ENCODE measurements at places on chromosomes 5 and 9.

- DNase-seq: no peak
These were observed 172.6 kb downstream of the RGS3 start for GRCh38 chr9:113636165-113636564.

GRCh38 chr5:122965111-122965510 lies 71.4 kb downstream of the PPIC start:
- no peak for DNase-seq

DNA sequence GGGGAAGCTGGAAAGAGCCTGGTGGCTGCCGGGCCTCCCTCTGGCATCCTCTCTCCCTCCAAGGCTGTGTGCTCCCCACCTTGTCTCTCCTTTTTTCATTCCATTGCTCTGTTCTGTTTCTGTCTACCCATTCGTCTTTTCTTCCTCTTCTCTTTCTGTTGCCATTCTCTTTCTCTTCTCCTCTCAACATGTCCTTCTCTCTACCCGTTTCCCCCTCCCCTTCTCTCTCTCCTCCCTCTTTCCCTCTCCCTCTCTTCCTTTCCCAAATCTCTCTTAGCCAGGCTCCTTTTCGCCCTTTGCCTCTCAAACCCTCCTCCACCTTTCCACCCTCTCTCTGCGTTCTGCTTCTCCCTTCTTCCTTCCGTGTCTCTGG lies 19.4 kb upstream of the KCNIP1 start:
- no peak for DNase-seq

- peak; percentile 46 for DNase-seq
These were observed 54.5 kb upstream of the FST start for GRCh38 chr5:53425687-53426511.

DNA sequence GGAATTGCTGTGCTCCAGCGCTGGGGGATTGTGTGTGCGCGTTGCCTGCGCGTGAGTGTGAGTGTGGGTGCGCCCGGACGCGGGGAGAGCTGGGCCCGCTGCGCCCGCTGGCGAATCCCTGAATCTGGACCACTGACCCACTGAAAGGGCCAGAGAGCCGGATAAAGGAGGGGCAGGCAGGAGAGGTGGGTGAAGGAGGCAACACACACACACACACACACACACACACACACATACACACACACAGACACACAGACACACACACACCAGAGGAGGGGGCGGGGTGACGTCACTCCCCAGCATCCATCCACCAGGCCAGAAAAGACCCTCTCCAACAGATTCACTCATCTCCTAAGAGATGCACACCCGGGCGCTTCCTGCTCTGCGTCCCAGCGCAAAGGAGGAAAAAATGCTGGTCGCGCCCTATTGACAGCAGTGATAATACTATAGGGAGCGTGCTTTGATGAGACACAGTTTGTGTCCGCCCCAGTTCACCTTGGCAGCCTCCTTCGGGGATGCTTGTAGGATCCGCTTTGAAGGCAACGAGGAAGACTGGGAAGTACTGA lies 1059.1 kb upstream of the DMAC1 start:
- DNase-seq: no peak

DNA sequence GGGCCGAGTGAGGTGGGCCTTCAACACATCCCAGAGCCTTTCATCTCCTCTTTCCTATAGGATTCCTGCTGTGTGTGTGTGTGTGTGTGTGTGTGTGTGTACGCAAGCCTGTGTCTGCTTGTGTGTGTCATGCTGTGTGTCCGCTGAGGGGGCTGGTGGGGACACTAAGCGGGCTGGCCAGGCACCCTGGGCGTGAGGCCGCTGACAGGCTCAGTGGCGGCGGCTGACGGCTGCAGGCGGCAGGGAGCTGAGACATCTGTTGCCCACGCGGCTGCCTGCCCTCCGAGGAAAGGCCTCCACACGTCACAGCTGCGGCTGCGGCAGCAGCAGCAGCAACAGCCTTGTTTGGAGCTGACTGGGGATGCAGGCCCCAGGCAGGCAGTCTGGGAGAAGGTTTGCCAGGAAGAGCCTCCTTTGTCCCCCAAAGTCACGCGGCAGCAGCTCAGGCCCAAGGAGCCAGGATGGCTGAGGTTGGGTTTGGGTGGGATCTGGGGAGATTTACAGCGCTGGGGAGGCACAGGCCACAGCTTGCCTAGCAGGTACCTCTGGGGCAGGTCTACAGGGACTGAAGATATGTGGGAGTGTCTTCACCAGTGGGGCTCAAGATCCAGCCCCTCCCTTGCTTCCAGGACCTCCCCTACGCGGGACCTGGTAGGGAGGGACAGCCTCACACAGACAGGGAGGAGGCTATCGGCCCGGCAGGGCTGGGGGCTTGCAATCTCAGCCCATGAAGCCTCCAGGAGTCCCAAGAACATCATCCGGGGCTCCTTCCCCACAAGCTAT lies 1.8 kb downstream of the PDLIM4 start:
- no peak for DNase-seq

DNA sequence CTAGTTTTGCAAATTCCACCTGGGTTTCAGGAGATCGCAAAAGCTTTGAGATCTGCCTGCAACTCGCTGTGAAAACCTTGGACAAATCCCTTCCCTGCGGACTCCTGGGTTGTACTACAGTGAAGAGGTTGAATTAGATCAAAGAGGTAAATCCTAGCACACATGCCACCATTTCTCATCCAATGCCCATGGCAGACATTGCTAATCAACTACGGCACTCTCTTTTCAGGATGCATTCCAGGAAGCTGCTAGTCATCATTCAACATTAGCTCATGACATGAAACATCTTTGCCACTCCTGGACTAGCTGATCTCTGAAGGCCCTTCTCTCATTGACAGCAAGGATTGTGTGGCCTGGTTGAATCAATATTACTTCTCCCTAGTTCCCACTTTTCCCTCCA lies 46.1 kb downstream of the PCDH1 start:
- DNase-seq: no peak

DNA sequence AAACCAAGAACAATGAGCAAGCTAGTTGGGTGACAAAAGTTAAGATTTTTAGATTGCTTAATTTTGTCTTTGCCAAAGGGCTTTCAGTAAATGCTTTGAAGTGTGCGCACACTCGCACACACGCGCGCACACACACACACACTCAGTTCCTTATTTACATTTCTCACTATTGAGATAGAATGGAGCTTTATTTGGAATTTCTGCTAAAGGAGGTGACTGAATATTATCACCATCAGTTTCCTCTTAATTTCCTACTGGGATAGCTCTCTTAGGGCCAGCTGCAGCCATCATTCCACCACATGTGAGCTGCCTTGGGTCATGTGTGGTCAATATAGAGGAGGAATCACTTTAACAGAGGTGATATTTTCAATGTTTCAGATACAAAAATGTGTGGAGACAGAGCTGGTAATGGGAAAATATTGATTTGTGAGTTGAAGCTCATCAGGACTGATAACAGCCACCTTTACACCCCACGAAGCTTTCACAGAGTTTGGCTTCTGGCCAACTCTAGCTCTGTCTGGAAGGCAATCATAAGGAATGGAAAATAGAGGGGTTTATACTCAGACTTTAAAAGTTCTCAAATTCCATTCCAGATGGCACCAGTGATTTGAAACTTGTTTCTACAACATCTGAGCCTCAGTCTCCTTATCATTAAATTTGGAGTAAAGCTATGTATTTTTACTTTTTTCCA lies 99.9 kb downstream of the MACIR start:
- no peak for DNase-seq

DNA sequence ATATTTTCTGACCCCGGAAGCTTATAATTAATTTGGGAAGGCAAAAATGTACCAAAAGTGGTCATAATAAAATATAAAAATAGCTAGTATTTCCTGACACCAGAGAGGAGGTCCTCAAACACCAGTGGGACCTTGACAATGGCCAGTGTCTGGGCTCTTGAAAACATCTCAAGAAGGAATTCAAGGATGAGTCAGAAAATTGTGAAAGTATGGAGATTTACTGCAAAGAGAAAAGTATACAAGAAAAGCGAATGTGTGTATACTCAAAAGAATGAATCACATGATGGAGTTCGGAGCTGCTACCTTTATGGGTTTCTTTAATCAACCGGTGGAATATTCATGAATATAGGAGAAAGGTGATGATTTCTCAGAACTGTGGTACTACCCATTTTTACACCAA lies 1709.0 kb upstream of the WWC1 start:
- DNase-seq: no peak

GRCh38 chr5:177509991-177510566 lies 453 bp upstream of the DOK3 start:
- no peak for DNase-seq

- no peak for DNase-seq
These were observed 36.2 kb downstream of the IRF1 start for GRCh38 chr5:132454361-132454760.

DNA sequence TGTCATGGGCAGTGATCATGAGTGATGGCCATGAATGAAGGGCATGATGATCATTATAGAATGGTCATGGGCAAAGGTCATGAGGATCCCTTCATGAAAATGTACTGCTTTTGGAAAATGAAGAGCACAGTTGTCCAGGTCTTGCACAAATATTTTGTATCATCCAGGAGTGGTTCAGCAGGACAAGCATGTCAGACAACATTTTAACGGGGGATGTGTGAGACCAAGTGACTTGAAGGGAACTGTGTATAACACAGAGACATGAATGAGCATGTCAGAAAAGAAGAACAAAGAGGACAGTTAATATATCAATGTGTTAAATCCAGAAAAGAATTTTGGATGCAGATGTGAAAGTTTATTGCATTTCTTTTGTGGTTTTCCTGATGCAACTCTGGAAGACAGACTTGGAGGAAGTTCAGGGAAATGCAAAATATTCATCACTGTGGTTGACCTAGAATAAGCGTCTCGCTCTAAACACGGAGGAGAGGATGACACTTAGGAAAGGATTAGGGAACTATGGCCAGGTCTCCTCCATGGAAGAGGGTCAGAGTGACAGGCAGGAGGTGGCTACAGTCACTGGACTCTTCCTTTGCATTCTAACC lies 116.1 kb upstream of the IRX4 start:
- no peak for DNase-seq

DNA sequence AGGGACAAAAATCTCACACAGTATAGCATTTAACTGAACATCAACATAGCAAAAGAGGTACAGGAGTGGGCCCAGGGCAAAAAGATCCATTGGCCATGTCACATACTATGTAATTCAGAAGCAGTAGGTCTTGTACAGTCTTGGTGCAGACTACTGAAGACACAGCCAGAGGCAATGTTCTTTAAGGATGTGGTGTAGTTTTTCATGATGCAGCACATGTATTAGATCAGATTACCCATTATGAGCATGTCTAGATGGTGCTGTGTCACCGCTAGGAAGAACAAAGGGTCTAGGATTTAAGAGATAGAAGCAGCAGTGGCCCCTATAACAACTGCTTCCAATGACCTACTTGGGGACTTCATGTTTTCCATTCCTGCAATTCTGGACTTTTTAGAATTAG lies 610.4 kb upstream of the MEF2C start:
- DNase-seq: peak; percentile 17

- peak; percentile 40 for DNase-seq
These were observed 47.4 kb upstream of the BARX1 start for GRCh38 chr9:94002316-94003140.

GRCh38 chr9:76530458-76531110 lies 71.6 kb downstream of the GCNT1 start:
- peak; percentile 50 for DNase-seq

GRCh38 chr5:69368458-69369339 lies 621 bp downstream of the AK6 start:
- DNase-seq: no peak

DNA sequence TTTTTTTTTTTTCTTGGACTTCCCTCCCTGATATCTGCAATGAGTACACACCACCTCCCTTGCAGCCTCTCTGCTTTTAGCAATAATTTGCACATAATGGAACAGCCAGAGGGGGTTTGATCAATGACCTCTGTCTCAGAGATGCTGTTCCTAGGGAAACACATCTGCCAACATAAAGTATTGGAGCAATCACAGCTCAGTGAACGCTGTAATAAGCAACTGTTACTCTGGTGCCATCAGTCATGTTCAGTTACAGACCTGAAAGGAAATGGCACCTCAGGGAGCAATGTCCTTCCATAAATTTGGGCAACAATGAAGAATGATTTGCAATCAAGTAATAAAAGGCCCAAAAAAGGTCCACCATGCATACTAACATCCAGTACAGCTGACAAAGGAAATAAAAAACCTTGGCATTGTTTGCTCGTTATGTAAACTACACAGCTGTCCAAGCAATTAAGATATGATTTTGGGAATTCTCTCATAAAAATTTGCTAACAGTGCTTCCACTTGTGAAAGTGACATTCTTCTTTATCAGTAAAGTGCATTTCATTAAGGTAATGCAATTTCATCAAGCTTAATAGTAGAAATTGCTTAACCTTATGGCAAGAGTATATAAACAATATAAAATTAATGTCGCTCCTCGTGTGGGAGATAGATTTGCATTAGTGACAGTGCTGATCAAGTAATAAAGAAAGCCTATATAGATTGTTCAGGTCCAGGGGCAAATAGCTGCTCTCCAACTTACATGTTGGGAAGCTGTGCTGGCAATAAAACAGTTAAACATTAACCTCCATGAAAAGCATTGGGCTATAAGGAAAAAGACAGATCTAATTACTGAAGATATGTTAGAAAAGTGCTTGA lies 167.8 kb downstream of the RASEF start:
- DNase-seq: no peak

DNA sequence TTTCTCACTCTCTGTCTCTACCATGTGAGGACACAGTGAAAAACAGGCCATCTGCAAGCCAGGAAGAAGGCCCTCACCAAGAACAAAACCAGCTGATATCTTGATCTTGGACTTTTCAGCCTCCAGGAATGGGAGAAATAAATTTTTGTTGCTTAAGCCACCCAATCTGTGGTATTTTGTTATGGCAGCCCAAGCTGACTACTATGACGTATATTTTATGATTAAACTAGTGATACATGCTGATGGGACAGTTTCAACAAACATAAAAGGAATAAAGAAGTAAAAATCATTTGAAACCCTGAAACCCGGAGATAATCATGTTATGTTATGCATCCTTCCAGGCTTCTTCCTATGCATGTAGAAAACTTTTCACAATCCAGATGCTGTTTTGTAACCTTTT lies 71.5 kb upstream of the ERBIN start:
- DNase-seq: no peak

GRCh38 chr5:178288401-178289368 lies 56.1 kb upstream of the PHYKPL start:
- no peak for DNase-seq

- no peak for DNase-seq
These were observed 38.9 kb downstream of the LYRM7 start for GRCh38 chr5:131209506-131210150.

GRCh38 chr5:77743181-77743580 lies 33.0 kb downstream of the TBCA start:
- DNase-seq: peak; percentile 3

- DNase-seq: no peak
These were observed 5.7 kb downstream of the FGD3 start for GRCh38 chr9:92952906-92953610.

GRCh38 chr9:93057703-93058354 lies 672 bp upstream of the SUSD3 start:
- no peak for DNase-seq

- DNase-seq: no peak
These were observed 82.2 kb downstream of the IPO11 start for GRCh38 chr5:62494772-62495171.

GRCh38 chr5:154147666-154148065 lies 42.9 kb upstream of the GALNT10 start:
- DNase-seq: no peak

All from RPMI7951 (cell line).